ENCODE measurements at places on chromosomes 2 and 18. TPM values are rescaled to one million over a fixed set of nuclear protein-coding genes. Genes with fewer than 3 reads are reported as not detected.

DNA sequence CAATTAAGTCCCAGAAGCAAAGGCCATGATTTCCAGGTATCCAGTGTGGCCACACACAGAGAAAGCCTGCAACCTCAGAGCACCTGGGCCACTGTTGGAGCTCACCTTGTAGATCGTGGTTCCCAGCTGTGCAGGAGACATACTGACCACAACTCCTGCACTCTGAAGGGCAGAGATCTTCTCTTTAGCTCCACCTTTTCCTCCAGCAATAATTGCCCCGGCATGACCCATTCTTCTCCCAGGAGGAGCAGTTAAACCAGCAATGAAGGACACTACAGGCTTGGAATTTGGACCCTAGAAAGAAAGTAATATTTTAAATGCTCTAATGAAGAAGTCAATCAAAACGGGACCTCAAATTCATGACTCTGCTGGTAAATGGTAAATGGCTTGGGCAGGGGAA is 33.8 kb downstream of the SUCLG1 start:
- no peak for DNase-seq

DNA sequence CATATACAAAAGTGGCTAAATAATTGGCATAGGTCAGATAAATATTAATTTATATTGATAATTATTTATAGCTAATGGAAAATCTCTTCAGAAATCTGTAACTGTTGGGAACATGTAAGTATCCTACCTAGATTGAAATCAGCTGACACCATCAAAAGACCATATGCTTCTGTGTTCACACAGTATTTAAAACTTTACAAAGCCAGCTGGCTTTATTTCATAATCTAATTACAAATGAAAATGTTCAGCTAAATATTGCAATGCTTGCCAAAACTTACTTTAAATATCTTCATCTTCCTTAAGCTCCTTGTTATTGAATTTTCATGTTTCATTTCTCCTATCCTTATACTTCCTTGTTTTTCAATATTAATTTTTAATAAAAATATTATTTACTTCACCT is 190.9 kb upstream of the DOK6 start:
- DNase-seq = no peak

GRCh38 chr2:98801921-98802321 is 71.0 kb upstream of the MGAT4A start:
- DNase-seq = no peak

GRCh38 chr2:31378389-31378788 is 36.2 kb downstream of the XDH start:
- no peak for DNase-seq

The IL36G gene
- total RNA-seq = not detected

The ACTG2 gene
- not detected for total RNA-seq

- DNase-seq = no peak
Measured at GRCh38 chr2:201532686-201533304, 81.3 kb downstream of the STRADB start.

The MAPK4 gene
- total RNA-seq = not detected

The LHCGR gene
- total RNA-seq = not detected

DNA sequence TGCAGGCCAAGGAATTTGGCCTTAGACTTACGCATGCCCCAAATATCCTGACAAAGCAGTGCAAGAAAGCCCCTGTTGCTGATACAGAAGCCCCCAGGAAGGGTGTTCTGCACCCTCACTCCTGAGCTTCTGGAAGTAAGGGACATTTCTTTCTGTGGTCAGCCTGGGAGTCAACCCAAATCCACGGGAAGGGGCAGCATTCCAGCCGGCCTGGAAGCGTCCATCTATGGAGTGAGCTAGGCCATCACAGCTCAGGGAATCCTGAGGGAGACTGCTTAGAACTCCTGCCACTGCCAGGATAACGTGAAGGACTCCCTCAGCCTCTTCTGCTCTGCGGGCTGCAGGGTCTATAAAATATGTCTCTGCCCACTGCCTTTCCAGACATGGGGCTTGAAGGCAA is 173.9 kb downstream of the ANAPC1 start:
- DNase-seq = no peak

GRCh38 chr18:35049111-35050027 is 8.2 kb downstream of the MAPRE2 start:
- DNase-seq = no peak

The CMPK2 gene
- total RNA-seq = 0.64 TPM

The PLA2R1 gene
- 26.9 TPM for total RNA-seq

GRCh38 chr2:237260039-237260620 is 153.8 kb downstream of the COL6A3 start:
- DNase-seq = no peak

- DNase-seq = no peak
Measured at GRCh38 chr2:158923180-158923594, 45.3 kb upstream of the TANC1 start.
